ENCODE measurements at places on chromosomes 11 and 22. TPM values are rescaled to one million over a fixed set of nuclear protein-coding genes. Genes with fewer than 3 reads are reported as not detected.

- no peak for DNase-seq
Observed at GRCh38 chr11:134662629-134663360, 250.8 kb upstream of the B3GAT1 start.

- peak; percentile 22 for DNase-seq
Observed at GRCh38 chr22:35150183-35151107, 84.5 kb downstream of the ISX start.

DNA sequence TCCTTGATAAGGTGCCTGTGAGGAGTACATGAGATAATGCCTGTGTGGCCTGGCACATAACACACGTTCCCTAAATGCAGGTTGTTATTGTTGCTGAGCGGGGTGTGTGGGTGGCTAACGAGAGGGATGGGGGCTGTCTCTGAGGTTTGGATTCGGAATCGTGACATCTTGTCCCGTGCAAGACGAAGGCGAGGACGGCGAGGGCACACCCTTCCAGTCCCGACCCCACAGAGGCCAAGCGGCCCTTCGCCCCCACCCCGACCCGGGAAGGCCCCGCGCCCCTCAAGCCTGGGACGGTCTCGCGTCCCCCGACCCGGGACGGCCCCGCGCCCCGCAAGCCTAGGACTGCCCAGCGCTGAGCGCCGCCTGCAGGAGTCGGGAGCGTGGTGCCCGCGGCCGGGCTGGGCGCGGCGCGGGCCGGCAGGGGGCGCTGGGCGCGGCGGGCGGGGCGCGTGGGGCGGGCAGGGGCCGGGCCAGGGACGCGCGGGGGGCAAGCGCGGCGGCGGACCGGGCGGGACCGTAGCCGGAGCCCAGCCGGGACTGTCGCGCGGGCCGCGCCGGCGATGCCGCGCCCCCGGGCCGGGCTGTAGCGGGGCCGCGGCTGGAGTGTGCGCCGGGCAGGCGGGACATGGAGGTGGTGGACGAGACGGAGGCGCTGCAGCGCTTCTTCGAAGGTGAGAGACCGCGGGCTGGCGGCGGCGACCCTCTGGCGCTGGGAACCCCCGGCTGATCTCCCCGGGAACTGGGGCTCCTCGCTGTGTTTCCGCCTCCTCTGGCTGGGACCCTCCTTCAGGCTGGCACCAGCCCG is at the start of gene MYRF:
MYRF (plus strand) TSS at position 520 of the 808 bp plus-strand sequence; CDS start at position 629, 109 bp downstream.
- peak; percentile 56 for DNase-seq

- DNase-seq: no peak
Observed at GRCh38 chr22:49307481-49307830, 520.2 kb downstream of the BRD1 start.

DNA sequence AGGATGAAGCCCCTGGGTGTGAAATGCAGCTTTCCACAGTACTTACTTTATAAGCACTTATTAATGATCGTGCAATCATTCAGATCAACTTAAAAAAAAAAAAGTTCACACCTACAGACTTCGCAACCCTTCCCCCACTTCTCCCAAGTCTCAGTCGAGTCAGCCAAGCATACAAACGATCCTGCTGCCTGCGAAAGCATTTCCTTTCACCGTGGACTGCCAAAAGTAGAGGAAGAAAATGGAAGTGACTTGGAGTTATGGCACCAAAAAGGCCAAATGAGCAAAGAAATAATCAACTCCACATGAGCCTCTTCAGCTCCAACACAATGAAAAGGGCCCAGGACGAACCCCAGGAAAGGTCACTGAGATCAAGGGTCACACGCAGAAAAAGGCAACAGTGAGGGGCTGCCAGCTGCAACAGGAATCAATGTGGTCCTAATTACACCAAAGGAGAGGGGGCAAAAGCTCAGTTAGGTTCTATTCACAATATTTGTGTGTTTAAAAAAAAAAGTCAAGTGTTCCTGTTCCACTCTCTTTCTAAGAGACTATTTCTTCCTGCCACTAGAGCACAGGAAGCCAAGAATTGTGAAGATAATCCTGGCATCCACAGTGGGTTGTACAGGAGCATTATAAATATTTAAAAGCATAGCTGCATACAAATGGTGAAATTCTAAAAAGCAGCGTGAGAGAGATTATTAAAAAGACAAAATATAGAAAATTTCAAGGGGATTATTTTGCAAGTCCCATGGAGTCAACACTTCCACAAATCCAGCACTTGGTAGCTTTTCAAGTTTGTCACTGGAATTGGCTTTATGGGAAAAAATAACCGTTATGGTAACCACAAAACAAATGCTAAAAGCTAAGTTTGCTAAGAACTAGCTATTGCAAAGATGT is 28.4 kb downstream of the CDON start:
- DNase-seq: no peak

GRCh38 chr11:18046116-18046777 is at the start of gene TPH1:
TPH1 (minus strand) TSS chr11:18046269; CDS start chr11:18040762, 5,507 bp downstream.
- DNase-seq: no peak

DNA sequence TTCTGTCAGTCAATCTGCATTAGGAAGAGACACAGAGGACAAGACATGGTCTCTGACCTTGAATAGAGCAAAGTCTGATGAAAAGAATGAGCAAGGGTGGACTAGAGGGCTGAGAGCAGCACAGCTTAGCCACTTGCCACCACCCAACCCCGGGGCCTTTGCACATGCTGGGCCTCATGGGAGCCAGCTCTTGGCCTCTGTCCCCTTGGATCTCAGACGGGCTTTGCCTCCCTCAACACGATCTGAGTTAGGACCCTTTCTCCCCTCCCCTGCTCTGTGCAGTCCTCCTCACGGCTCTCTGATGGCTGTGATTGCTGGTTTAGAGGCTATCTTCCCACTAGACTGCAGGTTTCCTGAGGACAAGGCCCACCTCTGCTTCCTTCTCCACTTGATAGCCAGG is 131.6 kb upstream of the B3GAT1 start:
- no peak for DNase-seq

- no peak for DNase-seq
Observed at GRCh38 chr11:9070749-9071491, 20.5 kb downstream of the SCUBE2 start.

DNA sequence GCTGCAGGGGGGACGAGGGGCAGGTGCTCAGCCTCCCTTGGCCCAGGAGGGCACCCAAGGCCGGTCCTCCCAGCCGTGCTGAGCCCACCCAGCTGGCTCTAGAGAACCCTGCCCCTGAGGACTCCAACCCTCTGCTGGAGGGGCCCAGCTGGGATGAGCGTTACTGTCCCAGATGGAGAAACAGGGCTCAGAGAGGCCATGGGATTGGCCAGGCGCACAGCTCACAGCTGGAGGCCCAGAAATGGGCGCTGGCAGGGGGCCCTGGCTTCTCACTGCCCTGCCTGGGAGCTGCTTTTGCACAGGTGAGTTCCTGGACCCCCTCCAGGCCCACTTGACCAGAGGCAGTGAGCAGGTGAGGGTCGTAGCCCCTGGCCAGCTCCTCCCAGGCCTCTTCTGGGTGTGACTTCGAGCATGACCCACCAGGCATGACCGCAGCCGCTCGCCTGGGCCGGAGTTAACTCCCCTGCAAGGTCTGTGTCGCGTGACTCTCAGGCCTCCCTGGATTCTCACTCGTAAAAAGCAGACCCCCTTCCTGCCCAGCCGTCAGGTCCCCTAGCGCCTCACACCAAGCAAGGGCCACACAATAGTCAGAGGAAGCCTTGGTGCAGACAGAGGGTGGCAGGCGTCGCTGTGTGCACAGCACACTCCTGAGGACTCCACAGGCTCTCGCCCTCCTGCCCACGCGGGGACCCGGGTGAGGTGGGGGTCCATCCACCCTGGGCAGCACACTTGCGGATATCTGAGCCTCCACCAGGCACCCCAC is 19.7 kb upstream of the IL17REL start:
- DNase-seq: no peak

GRCh38 chr22:43993072-43993760 is 30.9 kb upstream of the PARVB start:
- DNase-seq: peak; percentile 45

- peak; percentile 60 for DNase-seq
Observed at GRCh38 chr11:9748361-9748970, 84.6 kb downstream of the SWAP70 start.

DNA sequence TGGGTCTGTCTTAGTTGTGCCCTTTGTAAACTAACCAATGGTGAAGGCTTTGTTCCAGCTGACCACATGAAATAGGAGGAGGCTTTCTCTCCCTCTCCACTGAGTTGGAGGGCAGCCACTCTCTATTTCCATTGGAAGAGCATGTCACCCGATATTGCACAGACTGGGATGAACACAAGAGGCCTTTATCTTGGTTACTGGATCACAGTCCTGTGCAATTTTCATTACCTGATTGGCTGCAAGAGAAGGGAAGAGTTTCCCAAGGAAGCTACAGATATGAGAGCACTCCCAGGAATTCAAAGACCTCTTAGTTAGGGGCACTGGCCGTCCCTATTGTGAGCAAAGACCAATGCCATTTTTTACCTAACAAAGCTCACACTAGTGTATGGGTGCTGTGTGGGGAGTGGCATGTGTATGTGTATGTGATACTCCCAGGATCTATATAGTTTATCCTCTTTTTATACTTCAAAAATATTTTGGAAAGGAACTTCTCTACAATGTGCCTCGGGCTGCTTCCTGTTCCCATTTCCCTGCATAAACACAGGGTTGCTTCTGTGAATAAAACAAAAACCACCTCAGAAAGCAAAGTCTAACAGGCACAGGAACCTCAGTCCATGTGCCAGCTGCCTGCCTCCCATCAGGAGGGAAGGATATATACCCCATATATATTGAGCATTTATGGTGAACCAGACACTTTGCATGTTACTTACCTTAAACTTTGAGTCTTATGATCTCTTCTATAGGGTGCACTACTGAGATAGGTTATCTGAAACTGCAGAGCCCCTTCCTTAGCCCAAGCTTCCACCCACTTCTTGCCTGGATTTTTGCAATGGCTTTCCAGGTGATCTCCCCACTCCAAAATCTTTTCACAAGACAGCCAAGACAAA is 126.5 kb downstream of the RASSF10 start:
- DNase-seq: no peak

DNA sequence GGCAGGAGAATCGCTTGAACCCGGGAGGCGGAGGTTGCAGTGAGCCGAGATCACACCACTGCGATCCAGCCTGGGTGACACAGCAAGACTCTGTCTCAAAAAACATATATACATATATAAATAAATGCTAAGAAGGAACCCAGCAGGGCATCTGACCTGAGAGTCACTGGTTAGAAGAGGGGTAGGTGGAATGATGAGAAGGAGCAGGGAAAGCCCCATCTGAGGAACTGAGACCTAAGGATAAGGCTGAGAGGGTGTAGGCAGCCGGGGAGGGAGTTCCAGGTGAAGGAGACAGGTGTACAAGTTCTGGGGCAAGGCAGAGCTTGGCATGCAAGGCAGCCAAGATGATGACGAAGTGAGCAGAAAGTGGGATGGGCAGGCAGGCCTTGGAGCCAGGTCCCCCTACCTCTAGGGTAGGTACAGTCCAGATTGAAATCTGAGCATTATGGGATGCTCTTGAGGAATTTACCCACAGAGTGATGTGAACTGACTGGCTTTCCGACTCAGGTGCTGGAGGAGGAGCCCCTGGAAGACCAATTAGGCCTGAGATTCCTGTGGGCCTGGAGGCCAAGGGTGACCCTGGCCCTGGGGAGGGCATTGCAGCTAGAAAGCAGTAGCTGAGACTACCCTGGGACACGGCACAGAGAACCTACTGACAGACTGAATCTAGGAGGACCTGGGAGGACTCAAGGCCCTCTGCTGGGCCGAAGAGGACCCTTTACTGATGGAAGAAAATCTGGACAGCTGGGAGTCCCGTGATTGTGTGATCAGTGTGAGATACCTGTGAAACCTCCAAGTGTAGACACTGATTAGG is 22.8 kb downstream of the KLHL22 start:
- DNase-seq: no peak

DNA sequence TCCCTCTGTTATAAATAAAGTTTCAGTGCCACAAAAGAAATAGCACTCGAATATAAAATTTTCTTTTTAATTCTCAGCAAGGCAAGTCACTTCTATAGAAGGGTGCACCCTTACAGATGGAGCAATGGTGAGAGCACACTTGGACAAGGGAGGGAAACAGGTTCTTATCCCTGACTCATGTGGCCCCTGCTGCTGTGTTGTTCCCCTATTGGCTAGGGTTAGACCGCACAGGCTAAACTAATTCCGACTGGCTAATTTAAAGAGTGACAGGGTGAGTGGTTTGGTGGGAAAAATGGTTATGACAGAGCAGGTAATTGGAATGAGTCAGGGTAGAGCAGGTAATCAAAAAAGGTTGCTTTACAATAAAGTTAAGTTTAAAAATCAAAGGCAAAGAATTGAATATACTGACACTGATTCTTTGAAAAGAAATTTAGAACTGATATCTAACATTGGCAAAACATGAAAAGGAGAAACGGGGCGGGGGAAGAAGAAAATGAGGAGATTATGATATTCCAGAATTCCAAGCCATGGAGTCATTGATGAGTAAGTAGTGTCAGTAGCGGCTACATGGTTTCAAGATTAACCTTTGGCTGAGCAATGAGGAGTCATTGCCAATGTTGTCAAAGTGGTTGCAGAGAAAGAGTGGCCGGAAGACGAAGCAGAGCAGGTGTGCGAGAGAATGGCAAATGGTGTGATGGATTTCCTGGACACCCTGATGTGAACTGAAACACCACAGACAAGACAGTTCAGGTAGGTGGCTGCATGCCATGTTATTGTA is 48.4 kb upstream of the MRGPRX1 start:
- DNase-seq: no peak

- DNase-seq: no peak
Observed at GRCh38 chr11:128898580-128899344, 7.6 kb downstream of the KCNJ5 start.

- DNase-seq: peak; percentile 25
Observed at GRCh38 chr11:96054870-96055705, 131.2 kb upstream of the MTMR2 start.

DNA sequence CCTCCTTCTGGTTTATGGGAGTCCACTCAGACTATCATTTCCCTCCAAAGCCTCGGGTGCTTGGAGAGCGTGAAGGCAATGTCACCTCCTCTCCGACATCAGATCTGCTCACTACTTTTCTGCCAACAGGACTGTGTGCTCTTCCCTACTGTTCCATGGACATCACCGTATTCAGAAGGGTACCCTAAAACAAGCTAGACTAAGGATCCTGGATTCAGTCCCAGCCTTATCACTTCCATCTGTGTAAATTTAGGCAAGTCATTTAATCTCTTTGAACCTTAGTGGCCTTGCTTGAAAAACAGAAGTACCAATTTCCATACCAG is 78.2 kb downstream of the KCNC1 start:
- DNase-seq: no peak

DNA sequence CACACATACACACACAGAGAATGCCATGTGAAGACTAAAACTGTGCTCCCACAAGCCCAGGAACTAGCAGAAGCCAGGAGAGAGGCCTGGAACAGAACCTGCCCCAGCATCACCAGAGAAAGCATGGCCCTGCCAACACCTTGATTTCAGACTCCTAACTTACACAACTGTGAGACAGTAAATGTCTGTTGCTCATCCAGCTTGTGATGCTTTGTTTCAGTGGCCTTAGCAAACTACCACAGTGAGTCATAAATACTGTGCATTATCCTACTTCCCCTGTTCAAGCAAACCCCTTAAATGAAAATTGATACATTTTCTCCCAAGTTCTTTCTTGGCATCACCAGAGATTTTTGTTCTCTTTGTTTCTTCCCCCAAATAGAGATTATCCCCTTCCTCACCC is 1539.4 kb upstream of the TENM4 start:
- DNase-seq: no peak

The WBP2NL gene
- polyA plus RNA-seq: not detected

The PVALB gene
- polyA plus RNA-seq: not detected

The ROM1 gene
- 0.17 TPM for polyA plus RNA-seq

The PANX2 gene
- not detected for polyA plus RNA-seq

The MED19 gene
- 19.6 TPM for polyA plus RNA-seq

The NPAS4 gene
- not detected for polyA plus RNA-seq

The TMEM132A gene
- polyA plus RNA-seq: not detected

The FSHB gene
- polyA plus RNA-seq: not detected

The OR2AG2 gene
- polyA plus RNA-seq: not detected

The BLID gene
- not detected for polyA plus RNA-seq

The CYB5R2 gene
- not detected for polyA plus RNA-seq
